ENCODE measurements at places on chromosomes 7 and 10.

GRCh38 chr10:120431251-120431651 is 25.8 kb upstream of the PLPP4 start:
- DNase-seq, result no peak

DNA sequence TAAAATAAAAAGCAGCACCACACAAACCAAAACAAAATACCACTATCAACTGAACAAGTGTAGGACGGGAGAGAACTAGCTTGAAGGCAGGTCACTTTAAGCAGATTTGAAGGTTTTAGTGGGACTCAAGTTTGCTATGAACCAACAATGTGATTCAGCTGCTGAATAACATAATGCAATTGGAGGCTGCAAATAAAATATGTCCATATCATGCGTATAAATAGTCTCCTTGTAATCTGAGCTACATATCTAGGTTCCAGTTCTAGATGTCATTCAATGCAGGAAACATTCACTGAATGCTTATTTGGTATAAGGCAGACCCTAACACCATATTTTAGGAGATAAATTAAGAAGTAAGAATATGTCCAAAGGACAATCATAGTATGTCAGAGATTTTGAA is 81.4 kb upstream of the KCNIP2 start:
- no peak for DNase-seq

- no peak for DNase-seq
Measured at GRCh38 chr10:128030498-128031072, 95.6 kb downstream of the MKI67 start.

- DNase-seq, result no peak
Measured at GRCh38 chr7:66778201-66778600, 37.7 kb downstream of the RABGEF1 start.

DNA sequence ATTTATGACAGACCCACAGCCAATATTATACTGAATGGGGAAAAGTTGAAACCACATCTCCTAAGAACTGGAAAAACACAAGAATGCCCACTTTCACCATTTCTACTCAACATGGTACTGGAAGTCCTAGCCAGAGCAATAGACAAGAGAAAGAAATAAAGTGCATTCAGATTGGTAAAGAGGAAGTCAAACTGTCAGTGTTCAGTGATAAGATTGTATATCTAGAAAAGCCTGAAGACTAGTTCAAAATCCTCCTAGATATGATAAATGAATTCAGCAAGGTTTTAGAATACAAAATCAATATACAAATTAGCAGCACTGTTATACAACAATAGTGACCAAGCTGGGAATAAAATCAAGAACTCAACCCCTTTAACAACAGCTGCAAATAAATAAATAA is 6.9 kb upstream of the ZNF138 start:
- no peak for DNase-seq

- no peak for DNase-seq
Measured at GRCh38 chr10:87696922-87697745, 37.5 kb downstream of the PAPSS2 start.

- no peak for DNase-seq
Measured at GRCh38 chr7:5692845-5693278, 88.6 kb downstream of the RNF216 start.

DNA sequence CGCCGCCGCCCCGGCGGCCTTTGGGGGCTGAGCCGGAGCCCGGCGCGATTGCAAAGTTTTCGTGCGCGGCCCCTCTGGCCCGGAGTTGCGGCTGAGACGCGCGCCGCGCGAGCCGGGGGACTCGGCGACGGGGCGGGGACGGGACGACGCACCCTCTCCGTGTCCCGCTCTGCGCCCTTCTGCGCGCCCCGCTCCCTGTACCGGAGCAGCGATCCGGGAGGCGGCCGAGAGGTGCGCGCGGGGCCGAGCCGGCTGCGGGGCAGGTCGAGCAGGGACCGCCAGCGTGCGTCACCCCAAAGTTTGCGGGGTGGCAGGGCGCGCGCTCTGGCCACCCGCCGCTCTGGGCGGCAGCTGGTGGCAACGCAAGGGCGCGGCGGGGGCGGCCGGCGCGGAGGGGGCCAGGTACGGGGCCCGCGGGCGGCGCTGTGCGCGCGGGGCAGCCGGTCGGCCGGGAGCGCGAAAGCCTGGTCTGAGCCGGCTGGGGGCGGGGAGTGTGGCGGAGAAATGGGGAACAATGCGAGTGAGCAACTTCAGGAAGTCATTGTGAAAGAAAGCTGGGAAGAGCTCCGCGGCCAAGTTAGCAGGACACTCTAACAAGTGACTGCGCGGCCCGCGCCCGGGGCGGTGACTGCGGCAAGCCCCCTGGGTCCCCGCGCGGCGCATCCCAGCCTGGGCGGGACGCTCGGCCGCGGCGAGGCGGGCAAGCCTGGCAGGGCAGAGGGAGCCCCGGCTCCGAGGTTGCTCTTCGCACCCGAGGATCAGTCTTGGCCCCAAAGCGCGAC is at the start of gene IKZF1:
Gene IKZF1 (plus strand): TSS at position 588 of the 782 bp plus-strand sequence. CDS start 14,346 bp downstream, outside the sequence.
- DNase-seq, result no peak

DNA sequence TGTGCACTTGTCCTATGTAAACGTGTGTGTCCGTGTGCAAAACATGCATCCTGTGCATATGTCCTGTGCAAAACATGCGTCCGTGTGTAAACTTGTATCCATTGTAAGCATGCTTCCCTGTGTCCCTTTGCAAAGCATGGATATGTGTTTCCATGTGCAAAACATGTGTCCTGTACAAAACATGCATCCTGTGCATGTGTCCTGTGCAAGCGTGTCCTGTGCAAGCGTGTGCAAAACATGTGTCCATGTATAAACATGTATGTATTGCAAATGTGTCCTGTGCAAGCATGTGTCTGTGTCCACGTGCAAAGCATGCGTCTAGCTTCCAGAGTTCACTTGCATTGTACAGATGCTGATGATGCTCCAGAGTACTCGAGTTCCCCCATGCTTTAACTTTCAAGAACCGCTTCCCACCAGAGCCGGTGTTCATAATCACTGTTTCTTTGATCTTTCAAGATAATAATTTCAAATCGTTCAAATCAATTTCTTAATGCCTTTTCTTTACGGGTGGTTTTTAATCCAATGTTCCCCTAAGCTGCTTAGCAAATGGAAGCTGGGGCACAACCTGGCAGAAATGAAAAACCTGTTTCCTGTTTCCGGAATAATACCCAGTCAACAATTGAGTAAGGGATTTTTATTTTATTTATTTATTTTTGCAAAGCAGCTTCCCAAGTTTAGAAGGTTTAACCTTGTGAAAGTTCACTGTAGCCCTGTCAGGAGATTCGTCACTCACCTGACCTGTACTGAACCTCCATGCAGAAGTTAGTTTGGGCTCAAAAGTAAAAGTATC is 641 bp upstream of the ASB13 start:
- no peak for DNase-seq

GRCh38 chr7:155974186-155974897 is 162.1 kb upstream of the SHH start:
- DNase-seq, result peak; percentile 51

DNA sequence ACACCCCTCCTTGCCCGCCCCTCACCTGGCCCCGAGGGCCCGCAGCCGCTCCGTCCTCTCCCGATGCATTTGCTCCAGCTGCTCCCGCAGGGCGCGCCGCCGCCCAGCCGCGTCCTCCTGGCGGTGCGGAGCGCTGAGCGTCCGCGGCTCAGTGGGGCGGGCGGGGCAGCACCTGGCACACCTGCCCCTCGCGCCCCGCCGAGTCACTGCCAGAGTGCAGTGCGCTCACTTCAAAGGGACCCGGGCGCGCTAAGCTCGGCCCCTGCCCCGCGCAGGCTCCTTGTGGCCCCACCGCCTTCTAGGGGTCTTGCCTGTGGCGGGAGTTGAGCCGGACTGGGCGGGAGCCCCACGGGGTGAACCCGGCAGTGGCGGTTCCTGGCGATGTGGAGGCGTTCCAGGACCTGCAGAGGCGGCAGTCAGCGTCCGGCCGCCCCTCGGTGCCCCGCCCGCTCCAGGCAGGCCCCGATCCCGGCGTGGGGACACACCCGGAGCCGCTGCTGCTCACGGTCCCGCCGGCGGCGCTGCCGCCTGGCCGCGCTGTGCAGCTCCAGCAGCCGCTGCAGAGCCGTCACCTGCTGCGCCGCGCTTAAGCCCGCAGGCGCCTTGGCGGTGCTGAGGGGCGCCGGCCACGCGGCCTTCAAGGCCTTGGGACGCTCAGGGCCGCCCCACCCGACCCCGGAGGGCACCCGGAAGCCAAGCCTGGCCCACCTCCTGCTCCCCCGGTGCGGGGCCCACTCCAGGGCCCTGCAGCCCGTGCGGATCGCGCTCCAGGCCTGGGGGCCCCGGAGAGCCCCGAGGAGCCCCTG is 6.7 kb downstream of the ATP6V1F start:
- DNase-seq, result no peak

- no peak for DNase-seq
Measured at GRCh38 chr7:103594186-103594585, 148.2 kb upstream of the SLC26A5 start.

DNA sequence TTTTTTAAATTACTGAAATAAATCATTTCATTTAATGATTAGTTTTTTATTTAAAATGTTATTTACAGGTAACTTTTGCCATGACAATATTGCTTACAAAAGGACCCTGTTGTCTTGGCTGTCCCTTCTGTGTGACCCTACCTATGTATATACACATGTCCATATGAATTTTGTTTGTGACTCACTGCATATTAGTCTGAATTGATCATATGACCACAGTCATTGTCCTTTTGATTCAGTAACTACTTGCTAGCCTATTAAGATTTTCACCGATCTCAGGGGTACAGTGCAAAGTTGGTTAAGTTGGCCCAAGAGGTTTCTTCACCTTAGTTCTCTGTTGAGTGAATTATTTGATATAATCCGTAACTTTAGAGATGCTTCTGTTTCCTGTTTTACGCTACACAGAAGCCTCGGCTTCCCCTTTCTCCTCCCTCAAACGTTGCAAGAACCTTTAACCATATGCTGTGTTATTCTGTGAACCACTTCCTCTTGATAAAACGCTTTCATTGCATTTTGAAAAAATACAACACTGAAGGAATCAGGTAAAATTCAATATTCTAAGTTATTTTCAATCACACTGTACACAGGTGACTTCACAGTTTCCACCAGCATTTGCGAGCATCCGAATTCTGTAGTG is 43.9 kb downstream of the APBB1IP start:
- no peak for DNase-seq

- DNase-seq, result no peak
Measured at GRCh38 chr10:122149561-122150505, 121.3 kb upstream of the BTBD16 start.

GRCh38 chr7:96636342-96636860 is 73.2 kb downstream of the SEM1 start:
- no peak for DNase-seq

- no peak for DNase-seq
Measured at GRCh38 chr7:64849250-64849923, 53.7 kb upstream of the ZNF273 start.

DNA sequence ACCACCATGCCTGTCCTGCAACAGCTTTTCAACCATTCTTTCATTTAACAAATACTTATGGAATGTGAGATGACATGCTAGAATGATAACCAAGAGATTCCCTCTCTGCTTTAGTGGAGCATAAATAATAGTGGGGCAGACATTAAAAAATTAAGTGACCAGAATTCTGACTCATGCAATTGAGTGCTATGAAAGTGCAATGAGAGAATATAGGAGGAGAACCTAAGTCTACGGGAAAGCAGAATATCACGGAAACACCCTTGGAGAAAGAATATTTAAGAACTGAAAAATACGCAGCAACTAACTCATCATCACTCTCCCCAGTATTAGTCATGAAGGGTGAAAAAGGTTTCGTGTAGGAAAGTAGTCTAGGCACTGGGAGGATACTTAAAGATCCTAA is 7.1 kb downstream of the KIF5B start:
- DNase-seq, result no peak

- no peak for DNase-seq
Measured at GRCh38 chr7:128178611-128179010, 62.5 kb upstream of the LEP start.

DNA sequence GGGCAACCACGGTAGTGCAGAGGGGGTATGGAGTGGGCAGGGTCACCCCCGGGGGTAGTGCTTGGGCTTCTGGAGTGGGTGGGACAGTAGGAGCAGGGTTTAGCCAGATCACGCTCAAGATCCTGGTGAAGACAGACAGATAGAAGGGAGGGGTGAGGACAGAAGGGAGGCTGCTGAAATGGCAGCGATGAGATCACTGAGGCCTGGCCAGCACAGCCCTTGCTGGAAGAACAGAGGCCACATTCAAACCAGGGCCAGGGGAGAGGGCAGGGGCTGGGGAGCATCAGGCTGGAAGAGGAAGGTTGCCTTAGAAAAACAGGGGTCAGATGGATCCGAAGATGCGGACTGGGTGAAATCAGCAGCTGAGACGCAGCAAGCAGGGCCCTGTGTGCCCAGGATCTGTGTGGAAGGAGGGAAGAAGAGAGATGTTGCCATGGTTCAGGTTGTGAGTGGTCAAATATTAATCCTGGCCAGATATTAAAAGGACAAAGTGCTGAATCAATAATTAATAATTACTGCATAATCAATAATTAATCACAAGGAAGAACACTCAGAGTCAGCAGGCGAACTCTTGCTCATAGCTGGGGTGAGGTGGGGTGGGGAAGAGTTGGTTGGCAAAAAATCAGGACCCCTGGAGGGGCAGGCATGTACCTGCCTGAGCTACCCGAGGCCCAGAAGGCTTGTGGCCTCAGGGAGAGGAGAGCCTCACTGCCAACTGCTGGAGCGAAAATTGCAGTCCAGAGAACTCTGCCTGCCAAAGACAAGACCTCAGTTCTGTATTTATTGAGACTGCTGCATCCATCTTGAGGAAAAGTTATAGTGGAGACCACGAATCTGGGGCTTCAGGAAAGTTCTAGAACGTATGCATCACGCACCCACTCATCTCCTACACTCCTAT is 105.7 kb downstream of the GRB10 start:
- DNase-seq, result no peak

- DNase-seq, result no peak
Measured at GRCh38 chr10:102302611-102303010, 57.3 kb downstream of the GBF1 start.

Measured in type B pancreatic cell (in vitro differentiated cells).